Stimulated activated CD4-positive, alpha-beta T cell treated with anti-CD3 and anti-CD28 coated beads, Interleukin-1b, Interleukin-23, amount 100 ng/mL, for 1 hour (primary cell): ENCODE measurements at places on chromosomes 1 and 21.

- DNase-seq, result no peak
Measured at GRCh38 chr1:42128964-42129363, 24.2 kb upstream of the GUCA2B start.

- no peak for DNase-seq
Measured at GRCh38 chr1:185846672-185847444, 112.7 kb downstream of the HMCN1 start.

GRCh38 chr1:225688345-225688744 lies 35.4 kb upstream of the ENAH start:
- no peak for DNase-seq

GRCh38 chr1:7444363-7444762 lies 326.7 kb upstream of the VAMP3 start:
- DNase-seq, result no peak

- DNase-seq, result no peak
Measured at GRCh38 chr1:30668024-30668423, 55.4 kb downstream of the MATN1 start.

GRCh38 chr1:231387770-231388669 lies 34.1 kb downstream of the EGLN1 start:
- DNase-seq, result no peak

DNA sequence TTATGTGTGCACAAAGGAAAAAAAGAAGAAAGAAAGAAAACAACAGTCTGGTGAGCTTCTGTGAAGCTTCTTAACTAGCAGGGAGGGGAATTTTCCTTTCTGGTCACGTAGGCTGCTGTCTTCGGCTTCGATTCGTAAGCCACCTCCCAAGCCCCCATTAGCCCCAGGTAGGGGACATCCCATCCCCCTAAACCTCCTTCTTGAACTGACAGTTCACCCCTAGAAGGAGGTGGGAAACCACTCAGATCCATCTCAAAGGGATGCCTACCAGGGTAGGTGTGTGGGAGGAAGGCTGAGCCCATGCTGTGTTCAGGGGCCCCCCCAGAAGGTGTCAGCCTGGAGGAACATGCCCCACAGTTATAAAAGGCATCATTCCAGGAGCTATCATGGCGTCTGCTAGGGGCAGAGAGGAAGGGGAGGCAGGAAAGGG lies 25.8 kb downstream of the CD247 start:
- DNase-seq, result no peak

GRCh38 chr1:175399795-175400194 lies 207.2 kb upstream of the KIAA0040 start:
- DNase-seq, result no peak

DNA sequence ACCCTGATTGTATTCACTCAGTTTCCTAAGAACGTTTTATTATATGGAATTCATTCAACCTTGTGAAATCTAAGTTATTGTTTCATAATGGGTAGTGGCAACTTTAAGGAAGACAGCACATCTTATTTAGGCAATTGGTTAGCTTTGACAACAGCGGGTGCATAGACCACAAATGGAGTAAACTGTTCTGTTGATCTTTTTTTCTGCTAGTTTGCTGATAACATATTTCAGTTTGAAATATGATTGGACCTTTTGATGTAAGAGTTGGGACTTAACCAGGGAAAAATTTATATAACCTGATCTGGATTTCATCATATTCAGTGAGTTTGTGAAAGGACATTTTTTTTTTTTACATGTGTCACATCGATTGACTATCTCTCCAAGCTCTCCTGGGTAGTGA lies 151.7 kb downstream of the HLX start:
- DNase-seq, result no peak

DNA sequence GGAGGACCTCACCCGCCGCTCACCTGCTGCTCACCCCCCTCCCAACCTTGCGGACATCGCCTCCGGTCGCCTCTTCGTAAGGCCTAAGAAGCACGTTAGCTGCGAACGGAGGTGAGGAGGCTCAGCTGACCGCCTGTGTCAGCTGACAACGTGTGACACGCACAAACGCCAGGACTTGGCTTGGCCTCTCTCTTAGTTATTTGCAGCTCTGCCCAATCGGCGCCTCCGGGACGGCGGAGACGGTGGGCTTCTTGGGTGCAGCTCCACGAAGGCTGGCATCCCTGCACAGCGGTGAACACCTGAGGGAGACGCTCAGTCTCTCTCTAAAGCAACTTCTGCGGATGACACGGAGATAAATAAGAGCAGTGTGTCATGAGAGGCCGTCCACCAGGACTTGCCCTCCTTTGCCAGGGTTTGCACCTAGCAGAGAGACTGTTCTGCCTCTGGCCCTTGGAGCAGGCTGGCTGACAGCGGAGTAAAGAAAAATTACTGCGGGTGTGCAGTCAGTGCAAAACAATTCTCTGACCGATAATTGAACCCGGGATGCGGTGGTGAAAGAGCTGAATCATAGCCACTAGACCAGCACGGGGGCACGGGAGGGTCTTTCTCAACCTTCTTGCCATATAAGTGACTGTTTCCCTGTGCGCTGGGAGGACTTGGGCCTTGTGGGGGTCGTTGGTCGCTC lies 318.9 kb downstream of the FAM72C start:
- no peak for DNase-seq

- DNase-seq, result no peak
Measured at GRCh38 chr21:29481641-29482040, 182.9 kb downstream of the BACH1 start.

DNA sequence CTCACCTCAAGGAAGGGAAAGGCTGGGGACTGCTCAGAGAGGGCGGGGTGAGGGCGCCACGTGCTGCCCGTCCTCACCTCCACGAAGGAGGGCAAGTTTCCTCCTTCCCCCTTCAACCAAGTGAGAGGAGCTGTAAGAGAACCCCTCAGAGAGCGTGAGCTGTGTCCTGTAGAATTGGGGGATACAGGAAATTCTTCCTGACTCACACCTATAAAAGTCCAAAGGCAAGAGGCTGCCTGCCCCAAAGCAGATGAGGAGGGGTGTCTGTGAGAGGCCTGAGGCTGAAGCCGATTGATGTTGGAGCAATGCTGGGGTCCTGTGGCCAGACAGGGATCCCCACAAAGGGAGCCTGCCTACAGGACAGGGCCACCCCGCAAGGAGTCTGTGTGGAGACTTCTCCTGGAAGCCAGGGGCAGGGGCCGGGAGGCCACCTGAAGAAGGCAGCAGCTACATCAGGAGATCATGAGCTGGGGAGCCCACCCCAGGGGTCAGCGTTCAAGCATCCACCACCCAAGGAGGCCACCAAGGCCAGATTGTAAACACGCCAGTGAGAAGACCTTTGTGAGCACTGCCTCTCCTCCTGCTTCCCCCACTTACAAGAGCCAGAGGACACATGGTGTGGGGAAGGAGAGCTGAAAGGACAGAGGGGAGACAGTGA lies 27.7 kb downstream of the S100A6 start:
- no peak for DNase-seq

- no peak for DNase-seq
Measured at GRCh38 chr21:46099476-46099875, 1.6 kb downstream of the COL6A2 start.

DNA sequence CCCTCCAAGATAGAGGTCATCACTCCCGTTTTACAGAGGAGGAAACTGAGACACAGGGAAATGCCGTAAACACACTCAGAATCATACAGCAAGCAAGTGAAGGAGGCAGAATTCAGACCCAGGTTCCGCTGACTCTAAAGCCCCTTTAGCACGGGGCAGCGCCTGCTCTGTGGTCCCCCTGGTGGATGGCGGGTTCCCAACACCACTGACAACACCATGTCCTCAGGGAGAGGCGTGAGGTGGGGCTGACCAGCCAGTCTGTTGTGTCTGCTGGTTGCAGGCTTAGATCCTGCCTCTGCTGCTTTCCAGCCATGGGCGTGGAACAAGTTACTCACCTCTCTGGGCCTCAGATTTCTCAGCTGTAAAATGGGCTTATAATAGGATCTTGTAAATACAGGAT lies 617.3 kb downstream of the MATN1 start:
- no peak for DNase-seq

GRCh38 chr1:247288341-247288740 lies 32.5 kb downstream of the VN1R5 start:
- DNase-seq, result no peak

- DNase-seq, result no peak
Measured at GRCh38 chr21:15370462-15370975, 305.7 kb upstream of the NRIP1 start.

GRCh38 chr1:48047116-48047515 lies 49.9 kb upstream of the TRABD2B start:
- no peak for DNase-seq

- DNase-seq, result no peak
Measured at GRCh38 chr1:113946678-113947387, 17.7 kb downstream of the HIPK1 start.

GRCh38 chr1:75980972-75981897 lies 49.0 kb upstream of the ASB17 start:
- no peak for DNase-seq

DNA sequence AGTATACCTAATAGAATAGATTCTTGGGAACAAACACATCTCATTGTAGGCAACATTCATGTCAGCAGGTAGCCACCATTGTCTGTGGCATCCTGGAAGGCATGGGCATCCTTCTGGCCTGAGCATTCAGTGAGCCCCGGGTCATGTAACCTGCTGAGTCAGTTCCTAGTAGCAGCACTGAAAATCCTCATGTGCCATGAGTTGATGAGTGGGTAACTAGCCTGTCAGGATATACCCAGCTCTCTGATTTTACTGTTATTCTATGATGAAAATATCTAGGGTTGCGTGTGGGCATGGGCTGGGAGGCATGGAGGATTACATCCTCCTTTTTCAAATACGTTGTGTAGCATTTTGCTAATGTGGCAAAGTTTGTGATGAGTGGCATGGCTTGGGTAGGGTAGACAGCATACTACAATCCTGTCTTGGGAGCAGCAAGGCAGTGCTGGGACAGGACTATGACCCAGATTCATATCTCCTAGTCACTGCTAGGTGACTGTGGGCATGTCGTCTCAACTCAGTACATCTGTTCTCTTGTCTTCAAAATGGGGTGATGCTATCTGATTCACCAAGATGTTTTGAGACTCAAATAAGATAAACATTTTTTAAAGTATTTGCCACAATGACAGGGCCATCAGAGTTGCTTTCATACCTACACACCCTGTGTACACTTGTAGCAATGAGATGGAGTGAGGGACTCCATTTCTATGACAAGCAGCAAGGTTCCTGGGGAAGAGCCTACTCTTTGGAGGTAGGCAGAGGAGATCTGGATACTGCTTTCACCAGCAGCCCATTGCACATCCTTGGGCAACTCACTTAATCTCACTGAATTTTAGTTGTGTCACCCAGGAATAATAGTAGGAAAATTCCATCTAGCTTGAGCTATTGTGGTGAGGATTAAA lies 62.5 kb downstream of the CD58 start:
- no peak for DNase-seq

DNA sequence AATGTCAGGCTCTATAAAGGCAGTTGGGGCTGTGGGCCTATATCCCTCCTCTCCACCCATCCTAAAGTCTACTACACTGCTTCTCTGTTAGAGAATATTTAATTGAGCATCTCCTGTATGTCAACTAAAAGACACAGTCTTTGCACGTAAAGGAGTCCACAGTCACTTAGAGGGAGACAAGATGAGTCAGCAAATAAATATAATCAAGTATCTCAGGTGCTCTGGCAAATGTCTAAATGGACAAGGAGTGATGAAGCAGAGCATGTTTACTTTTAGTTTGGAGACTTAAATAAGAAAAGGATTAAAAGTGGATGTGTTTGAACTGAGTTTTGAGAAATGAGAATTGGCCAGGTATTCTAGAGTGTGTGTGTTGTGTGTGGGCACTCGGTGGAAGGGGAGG lies 41.8 kb upstream of the RAP1A start:
- no peak for DNase-seq

DNA sequence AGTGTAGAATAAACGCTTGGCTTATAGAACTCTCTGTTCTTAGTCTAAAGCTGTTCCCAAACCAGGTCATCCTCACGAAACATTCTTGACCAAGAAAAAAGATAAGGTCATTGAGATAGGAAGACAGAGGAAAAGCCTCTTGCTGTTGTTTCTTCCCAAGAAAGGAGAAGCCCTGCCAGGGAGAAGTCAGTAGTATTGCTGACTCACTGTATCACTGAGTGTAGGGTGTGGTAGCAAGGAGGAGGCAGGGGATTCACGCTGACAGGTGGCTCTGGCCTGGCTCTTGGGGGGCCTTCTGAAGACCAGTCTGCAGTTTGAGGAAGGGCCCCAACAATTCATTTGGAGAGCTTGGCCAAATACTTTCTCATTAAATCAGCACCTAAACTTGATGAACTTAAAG lies 97.8 kb downstream of the CD247 start:
- no peak for DNase-seq

- no peak for DNase-seq
Measured at GRCh38 chr1:103058391-103058790, 49.9 kb downstream of the COL11A1 start.

- no peak for DNase-seq
Measured at GRCh38 chr1:156336242-156336641, 1.9 kb downstream of the CCT3 start.

GRCh38 chr1:55877437-55878232 lies 662.5 kb upstream of the USP24 start:
- DNase-seq, result no peak

DNA sequence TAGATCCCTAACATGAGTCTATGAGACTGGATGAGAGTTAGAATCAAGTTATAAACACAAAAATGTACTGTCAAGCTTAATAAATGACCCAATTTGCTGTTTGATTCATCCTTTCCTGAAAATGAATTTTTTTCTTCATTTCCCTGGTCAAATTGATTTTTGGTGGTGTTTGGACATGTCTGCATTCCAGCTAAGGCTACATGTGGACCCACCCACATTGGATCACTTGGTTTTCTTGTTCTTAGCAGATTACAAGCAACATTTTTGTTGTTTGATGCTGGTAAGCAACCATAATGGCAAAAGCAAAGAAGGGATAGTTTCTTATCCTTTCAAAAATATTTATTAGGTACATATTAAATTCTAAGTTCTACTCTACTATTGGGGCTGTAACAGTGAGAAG lies 181.1 kb downstream of the NEK7 start:
- no peak for DNase-seq

DNA sequence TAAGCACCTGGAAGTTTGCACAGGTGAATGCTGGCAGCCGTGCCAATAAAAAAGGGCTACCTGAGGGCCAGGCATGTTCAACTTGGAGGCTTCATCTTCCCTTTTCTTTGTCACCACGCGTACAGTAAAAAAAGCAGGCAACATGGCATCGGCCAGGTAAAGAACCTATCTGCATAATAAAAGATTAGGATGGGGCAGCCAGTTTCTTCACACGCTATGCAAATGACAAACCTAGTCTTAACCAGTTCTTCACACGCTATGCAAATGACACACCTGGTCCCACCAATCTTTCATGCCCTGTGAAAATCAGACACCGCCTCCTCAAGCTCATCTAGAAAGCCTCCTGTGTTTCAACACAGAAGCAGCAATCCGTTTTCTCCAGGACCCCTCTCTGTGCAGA lies 413.4 kb downstream of the HLX start:
- no peak for DNase-seq
